ENCODE measurements at places on chromosomes 6 and 20. TPM values are rescaled to one million over a fixed set of nuclear protein-coding genes. Genes with fewer than 3 reads are reported as not detected.

Gene APCDD1L
- not detected for total RNA-seq

DNA sequence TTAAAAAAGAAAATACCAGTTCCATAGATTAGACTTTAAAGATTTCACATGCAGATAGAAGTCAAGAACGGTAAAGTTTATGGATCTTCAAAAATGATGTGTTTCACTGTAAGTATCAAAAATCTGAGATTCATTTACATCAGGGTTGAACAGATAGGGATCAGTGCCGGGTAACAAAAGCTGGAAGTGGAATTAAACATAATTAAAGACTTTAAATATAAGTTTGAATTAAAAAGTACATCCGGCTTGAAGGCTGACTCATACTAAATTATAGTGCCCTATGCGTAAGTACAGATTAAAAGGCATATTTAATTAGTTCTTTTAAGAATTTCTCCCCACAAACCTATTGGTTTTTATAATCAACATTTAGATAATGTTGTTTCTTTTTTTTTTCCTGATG is 312.7 kb downstream of the PRL start:
- no peak for DNase-seq

Gene GABRR1
- not detected for total RNA-seq

DNA sequence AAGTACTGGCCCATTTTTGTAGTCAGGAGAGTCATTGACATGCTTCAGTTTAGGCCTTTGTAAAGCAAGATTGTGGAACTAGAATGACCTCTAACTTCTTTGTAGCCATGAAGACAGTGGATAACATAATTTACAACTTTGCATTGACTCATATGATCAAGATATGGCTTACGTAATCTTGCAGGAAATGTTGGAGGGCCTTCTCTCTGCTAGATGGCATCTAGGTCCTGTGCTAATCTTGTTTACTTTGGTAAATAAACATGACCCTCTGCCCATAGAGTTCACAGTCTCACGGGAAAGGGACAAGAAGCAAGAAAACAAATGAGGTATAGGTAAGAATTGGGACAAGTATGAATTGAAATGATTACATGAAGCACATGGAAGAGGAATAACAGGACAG is 355.2 kb upstream of the ARID1B start:
- DNase-seq: no peak

Gene RIPPLY2
- not detected for total RNA-seq

- DNase-seq: no peak
Measured at GRCh38 chr20:45917790-45918141, 5.8 kb upstream of the PLTP start.

Gene LPA
- total RNA-seq: not detected

GRCh38 chr6:97626671-97627441 is 343.8 kb upstream of the MMS22L start:
- no peak for DNase-seq

DNA sequence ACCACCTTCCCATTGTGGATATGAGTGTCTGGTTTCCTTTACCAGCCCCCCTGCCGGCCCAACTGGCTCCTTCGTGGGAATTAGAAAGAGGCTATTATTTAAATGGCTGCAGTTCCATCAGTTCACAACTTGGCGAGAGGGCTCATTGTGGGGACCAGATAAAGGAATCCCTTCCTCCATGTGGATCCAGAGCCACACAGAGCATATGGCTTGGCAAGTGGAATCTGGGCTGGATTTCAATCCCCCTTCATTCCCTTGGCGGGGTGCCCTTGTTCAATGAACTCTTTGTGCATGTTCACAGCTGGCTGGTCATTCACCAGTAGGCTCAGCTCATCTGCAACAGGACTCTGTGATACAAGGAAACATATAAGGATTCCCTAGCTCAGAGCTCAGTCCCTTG is 140.6 kb downstream of the OPN5 start:
- no peak for DNase-seq

- DNase-seq: no peak
Measured at GRCh38 chr6:13116155-13116554, 212.2 kb downstream of the TBC1D7 start.

Gene FRK
- 0.03 TPM for total RNA-seq

DNA sequence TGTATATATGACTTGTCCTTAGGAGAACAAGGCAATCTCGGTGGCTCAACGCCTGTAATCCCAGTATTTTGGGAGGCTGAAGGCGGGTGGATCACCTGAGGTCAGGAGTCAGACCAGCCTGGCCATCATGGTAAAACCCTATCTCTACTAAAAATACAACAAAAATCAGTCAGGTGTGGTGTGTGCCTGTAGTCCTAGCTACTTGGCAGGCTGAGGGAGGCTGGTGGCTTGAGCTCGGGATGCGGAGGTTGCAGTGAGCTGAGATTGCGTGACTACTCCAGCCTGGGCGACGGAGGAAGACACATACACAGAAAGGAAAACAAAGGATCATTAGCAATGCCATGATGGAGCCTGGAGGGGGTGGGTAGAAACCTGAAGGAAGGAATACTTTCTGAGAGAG is 166.6 kb upstream of the RREB1 start:
- DNase-seq: no peak

- DNase-seq: no peak
Measured at GRCh38 chr6:6678185-6678671, 89.7 kb downstream of the LY86 start.

Gene LHFPL5
- total RNA-seq: not detected

Gene ULBP1
- 0.71 TPM for total RNA-seq

Gene SLPI
- total RNA-seq: not detected

DNA sequence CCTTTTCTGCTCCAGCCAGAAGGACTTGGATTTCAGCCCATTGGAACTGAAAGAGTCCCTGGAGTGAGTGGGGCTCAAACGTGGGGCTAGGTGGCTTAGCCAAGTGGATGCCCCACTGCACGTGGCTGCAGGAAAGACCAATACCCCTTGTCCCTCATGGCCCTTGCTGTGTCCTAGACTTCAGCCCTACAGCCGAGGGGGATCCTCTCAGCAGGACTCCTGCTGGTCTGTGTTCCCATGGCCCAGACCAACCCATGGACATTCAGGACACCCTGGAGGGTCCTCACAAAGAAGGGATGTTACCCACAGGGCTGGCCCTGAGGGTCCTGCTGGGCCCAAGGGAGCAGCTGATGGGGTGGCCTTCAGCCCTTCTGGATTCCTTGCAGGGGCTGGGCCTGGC is 30.0 kb upstream of the PHACTR3 start:
- DNase-seq: no peak

Gene LY6G6C
- 0.26 TPM for total RNA-seq

Gene STXBP5
- 21.2 TPM for total RNA-seq

GRCh38 chr20:36808317-36809257 is 35.0 kb upstream of the DSN1 start:
- DNase-seq: peak; percentile 81

Gene DCBLD1
- total RNA-seq: 2.5 TPM

Gene CRISP3
- total RNA-seq: not detected

DNA sequence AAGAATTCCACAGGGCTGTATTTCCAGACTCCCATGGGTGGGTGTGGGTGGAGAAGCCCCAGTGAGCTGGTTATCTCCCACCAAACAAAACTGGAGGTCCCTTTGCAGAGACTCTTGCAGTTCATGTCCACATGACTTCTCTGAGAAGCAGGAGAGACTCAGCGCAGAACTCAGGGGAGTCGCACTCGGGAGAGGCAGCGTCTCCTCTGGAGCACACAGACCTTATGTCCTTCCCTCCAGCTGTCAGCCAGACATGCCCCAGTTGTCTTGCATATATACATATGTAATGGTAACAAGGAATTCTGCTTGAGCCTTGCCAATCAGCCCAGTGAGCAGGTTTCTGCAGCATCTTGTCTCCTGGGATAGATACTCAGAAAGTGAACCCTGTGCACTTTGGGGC is 23.8 kb downstream of the MYT1 start:
- DNase-seq: no peak

DNA sequence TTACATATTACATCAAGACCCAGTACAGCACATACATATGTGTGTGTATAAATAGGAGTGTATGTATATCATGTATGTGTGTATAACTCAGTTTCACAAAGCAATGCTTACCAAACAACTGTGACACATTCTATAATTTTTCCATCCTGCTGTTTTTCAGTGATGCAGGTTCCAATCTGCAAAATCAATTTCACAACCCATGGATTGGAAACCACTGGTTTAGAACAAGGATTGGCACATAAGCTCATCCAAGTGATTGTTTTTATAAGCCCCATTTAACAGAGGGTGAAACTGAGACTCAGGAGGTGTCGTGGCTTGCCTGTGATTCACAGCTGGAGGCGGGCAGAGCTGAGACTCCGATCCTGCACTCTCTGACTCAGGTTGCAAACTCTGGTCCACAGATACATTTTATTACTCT is 158.2 kb downstream of the ZMYND8 start:
- no peak for DNase-seq

DNA sequence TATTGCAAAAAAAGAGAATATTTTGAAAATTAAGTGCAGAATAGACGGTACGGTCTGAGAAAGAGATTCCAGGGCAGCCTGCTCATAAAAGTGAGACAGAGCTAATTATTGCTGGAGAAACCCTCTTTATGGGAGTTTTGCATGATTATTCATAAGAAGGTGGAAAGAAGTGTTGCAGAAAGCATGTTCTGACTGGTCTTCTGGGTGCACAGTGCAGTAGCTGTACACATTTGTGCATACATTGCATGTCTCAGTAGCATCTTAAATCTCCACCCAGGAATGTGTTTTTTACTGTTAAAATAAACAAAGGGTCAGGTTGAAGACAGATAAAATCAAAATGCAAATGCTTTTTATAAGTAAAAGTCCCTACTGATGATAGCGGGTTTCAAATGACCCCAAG is 1813.6 kb upstream of the DEFB115 start:
- no peak for DNase-seq

DNA sequence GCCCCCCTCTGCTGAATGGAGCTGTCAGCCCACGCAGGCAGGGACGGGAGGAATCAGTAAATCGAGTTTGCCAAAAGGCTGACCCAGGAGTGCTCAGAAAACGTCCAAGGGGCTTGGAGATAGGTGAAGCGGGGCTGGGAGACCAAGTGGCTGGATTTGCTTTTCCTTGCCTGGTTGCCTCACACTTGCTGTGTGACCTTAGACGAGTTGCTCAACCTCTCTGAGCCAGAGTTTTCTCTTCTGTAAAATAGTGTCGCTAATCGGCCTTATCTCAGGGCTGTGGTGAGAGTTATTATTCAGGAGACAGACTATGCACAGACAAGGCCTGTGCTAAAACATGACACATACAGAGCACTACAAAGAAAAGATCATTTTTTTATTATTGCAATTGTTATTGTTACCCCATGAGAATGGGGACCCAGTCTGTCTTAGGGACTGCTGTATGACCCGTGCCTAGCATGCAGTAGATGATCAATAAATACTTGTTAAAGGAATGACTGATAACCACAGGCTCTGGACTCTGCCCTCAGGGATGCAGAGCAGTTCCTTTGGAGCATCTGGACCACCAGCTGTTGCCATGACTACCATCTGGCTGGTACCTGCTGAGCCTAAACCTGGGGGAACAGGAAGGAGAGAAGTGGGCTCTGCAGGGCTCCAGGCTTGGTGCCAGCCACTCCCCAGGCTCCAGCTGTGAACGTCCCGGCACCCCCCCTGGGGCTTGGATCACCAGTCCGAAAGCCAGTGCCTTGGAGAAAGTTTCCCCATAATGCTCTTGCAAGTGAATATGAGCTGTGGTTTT is 901 bp downstream of the KCNK15 start:
- no peak for DNase-seq

- DNase-seq: no peak
Measured at GRCh38 chr6:168169624-168170023, 90.6 kb upstream of the FRMD1 start.

Gene OVOL2
- total RNA-seq: not detected

- DNase-seq: no peak
Measured at GRCh38 chr6:16824845-16825685, 63.8 kb upstream of the ATXN1 start.

GRCh38 chr6:52566201-52566600 is 10.7 kb downstream of the TRAM2 start:
- DNase-seq: no peak
